ENCODE measurements at places on chromosomes 5 and 9. TPM values are rescaled to one million over a fixed set of nuclear protein-coding genes. Genes with fewer than 3 reads are reported as not detected.

The GPR150 gene
- polyA plus RNA-seq, result 1.9 TPM

The LIFR gene
- polyA plus RNA-seq, result not detected

The GARIN3 gene
- polyA plus RNA-seq, result not detected

The UGT3A1 gene
- polyA plus RNA-seq, result not detected

The SH3GL2 gene
- polyA plus RNA-seq, result not detected

The IFNE gene
- polyA plus RNA-seq, result not detected

The FGF1 gene
- polyA plus RNA-seq, result not detected

The ADGRV1 gene
- polyA plus RNA-seq, result not detected

The NUTM2G gene
- polyA plus RNA-seq, result not detected

The URM1 gene
- 52.6 TPM for polyA plus RNA-seq

The CFAP77 gene
- not detected for polyA plus RNA-seq

The WDR38 gene
- polyA plus RNA-seq, result not detected

The JAKMIP2 gene
- polyA plus RNA-seq, result 1.5 TPM

The GAS1 gene
- polyA plus RNA-seq, result 3.4 TPM

The PCDHA5 gene
- polyA plus RNA-seq, result not detected

The HTR1A gene
- not detected for polyA plus RNA-seq

The KCNT1 gene
- polyA plus RNA-seq, result not detected

The PCDHB12 gene
- polyA plus RNA-seq, result not detected

The SPATA31C1 gene
- not detected for polyA plus RNA-seq

The C9orf152 gene
- polyA plus RNA-seq, result not detected

The SPATA31E1 gene
- polyA plus RNA-seq, result not detected

The PCAT7 gene
- not detected for polyA plus RNA-seq

The NAIP gene
- 2.3 TPM for polyA plus RNA-seq

The C9orf153 gene
- polyA plus RNA-seq, result not detected

The PPP3R2 gene
- not detected for polyA plus RNA-seq

The GBGT1 gene
- not detected for polyA plus RNA-seq

The NUTM2F gene
- polyA plus RNA-seq, result not detected

The TLX3 gene
- polyA plus RNA-seq, result not detected

The CCNO gene
- not detected for polyA plus RNA-seq

The GRM6 gene
- polyA plus RNA-seq, result not detected

The GPRIN1 gene
- 0.34 TPM for polyA plus RNA-seq

The ZFP2 gene
- polyA plus RNA-seq, result not detected
